Stimulated activated CD8-positive, alpha-beta memory T cell treated with anti-CD3 and anti-CD28 coated beads, Interleukin-4, amount 100 ng/mL, for 1 hour (primary cell): ENCODE measurements at places on chromosomes 1 and 21.

- DNase-seq: no peak
Measured at GRCh38 chr1:161792740-161793139, 26.6 kb downstream of the ATF6 start.

DNA sequence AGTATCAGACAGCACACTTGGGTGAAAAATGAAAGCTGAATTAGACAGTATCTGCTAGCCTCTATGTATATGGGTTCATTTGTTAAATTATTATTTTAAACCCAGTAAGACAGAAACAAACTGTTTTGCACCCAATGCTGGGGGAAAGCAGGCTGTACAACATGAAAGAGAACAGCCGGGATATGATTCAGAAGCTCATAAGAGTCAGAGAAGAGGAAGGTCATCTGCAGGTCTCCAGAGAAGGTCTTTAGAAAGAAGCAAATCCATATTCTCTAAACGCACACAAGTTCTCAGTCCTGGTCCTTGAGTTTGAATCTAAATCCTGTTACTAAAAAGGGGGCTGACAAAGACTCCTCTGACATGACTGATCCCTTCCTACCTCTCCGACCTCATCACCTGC, 155.1 kb downstream of the SIPA1L2 start:
- DNase-seq: no peak

- peak; percentile 4 for DNase-seq
Measured at GRCh38 chr1:62437273-62437940, 558 bp downstream of the USP1 start.

GRCh38 chr1:202658769-202659168, 51.5 kb downstream of the SYT2 start:
- no peak for DNase-seq

GRCh38 chr1:219505886-219506285, 107.0 kb downstream of the ZC3H11B start:
- no peak for DNase-seq

GRCh38 chr1:225911191-225912130, 12.6 kb downstream of the PYCR2 start:
- peak; percentile 53 for DNase-seq

DNA sequence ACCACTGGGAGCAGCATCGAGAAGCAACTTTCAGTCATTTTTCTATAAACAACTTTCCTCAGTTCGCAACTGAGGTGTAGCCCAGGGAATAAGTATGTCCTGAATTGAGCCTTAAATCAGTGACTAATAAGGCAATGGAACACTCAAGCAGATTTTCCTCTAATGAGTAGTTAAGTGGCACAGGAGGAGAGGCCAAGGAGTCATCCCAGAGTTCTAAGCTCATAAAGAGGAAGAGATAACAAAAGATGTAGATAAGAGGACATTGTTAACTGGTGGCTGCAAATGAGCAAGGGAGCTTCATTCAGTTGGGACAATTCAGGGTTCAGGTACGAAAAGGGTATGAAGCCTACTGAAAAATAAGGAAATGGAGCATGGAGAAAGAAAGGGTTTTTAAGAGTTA, 64.5 kb downstream of the LRRC40 start:
- DNase-seq: no peak

GRCh38 chr1:166057650-166058049, 109.2 kb downstream of the FAM78B start:
- DNase-seq: no peak

GRCh38 chr1:167423684-167424619, 94.4 kb downstream of the CD247 start:
- DNase-seq: no peak

GRCh38 chr1:217528271-217528670, 102.6 kb downstream of the GPATCH2 start:
- no peak for DNase-seq

DNA sequence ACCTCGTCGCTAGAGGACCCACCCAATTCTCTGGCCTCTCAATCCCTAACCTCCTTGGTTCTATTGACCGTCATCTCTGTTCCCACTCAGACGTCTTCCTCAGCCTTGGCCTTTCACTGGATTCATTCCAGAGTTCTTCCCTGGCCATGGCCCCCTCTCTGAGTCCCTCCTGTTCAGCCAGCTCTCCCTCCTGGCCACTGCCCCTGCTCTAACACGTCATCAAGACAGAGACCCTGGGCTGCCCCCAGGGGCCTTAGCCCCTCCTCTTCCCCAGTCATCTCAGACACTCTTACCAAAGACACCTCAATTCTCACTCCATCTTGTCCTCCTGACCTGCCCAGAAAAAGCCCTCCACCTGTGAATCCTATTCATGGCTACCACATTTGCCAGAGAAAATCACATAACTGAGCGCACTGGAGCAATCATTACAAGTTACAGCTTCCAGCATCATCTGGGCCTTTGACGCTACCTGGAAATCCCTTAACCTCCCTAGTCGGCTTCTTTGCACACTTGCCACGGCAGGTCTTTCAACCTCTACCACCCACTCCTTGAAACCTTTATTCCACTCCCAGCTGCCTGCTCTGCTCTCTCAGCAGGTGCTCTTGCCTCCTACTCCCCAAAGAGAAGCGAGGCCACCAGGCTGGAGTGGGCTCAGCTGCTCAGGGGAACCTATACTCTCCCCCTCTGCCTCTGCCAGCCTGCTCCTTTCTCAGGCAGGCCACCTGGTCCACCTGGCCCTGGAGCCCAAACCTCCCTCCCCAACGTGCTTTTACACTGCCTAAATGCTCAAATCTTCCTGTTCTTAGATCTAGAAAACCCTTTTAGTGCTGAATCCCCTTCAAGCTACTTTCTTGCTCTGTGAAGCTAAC, 14.0 kb downstream of the DCST2 start:
- no peak for DNase-seq

DNA sequence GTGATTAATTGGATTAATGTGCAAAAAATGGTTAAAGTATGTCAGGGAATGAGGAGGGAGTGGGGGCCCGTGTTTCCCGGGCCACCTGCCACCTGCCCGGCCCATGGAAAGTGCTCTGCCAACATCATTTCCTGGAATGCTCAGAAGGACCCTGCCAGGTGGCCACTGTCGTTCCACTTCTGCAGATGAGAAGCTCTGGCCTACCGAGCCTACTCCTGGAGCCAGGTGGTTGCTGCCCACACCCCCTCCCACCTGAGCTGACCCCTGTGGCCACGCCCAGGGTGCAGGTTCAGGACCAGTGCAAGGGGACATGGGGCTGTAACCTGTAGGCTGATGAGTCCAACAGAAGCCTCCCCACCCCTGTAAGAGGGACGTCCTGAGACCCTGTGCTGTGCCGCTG, 99.7 kb downstream of the PRDM16 start:
- no peak for DNase-seq
